ENCODE measurements at places on chromosomes 1 and 21.

DNA sequence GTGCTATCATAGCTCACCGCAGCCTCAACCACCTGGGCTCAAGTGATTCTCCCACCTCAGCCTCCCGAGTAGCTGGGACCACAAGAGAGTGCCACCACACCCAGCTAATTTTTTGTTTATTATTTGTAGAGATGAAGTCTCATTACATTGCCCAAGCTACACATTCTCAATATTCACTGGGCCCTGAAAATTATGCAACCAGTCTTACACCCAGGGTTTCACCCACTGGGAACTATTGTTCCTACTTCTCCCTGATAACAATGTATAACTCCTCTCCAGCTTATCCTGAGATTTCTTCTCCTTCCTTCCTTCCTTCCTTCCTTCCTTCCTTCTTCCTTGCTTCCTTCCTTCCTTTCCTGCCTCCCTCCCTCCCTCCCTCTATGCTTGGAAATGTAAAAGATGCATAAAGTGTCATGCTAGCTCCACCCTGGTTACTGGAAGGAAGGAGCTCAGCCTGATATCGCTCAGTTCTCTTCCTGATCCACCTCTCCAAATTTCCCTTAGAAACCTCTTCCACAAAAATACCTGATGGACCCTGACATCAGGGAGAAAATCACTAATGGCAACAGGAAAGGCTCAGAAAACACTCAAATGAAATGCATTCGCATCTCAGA lies 11.2 kb upstream of the VSIG8 start:
- DNase-seq: no peak

DNA sequence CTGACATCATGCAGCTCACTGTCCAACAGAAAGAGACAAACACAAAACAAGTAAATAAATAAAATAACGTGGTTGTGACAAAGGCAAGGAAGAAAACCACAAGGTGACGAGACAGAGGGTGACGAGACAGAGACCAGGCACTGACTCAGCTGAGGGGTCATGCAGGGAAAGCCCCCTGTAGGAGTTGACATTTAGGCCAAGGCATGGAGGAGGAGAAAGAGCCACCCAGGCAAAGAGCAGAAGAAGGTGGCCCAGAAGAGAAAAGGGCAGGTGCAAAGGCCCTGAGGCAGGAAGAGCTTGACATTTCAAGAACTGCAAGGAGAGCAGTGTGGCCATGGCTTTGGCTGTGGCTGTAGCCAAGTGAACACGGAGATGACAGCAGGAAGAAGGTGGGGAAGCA lies 65.1 kb upstream of the ID3 start:
- no peak for DNase-seq

GRCh38 chr1:202701200-202701599 lies 9.1 kb downstream of the SYT2 start:
- DNase-seq: no peak

DNA sequence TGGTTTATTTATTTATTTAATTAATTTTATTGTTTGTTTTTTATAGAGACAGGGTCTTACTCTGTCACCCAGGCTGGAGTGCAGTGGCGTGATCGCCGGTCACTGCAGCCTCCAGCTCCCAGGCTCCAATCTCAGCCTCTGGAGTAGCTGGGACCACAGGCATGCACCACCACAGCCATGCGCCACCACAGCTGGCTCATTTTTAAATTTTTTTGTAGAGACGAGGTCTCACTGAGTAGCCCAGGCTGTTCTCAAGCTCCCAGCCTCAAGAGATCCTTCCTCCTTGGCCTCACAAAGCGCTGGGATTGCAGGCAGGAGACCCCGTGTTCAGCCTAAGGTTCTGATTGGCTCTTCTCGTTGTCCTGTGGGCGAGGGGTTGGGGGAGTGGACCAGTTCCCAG lies 22.1 kb downstream of the UMODL1 start:
- DNase-seq: no peak
